ENCODE measurements at places on chromosomes 13 and 19.
A peak's percentile ranks its signal among the peaks of the same experiment; 100 is the strongest.

GRCh38 chr19:42989851-42990250 is 36.4 kb downstream of the PSG11 start:
- H3K4me1 ChIP-seq = no peaks in the 10 kb centered on the region
- H3K27ac ChIP-seq = no peak overlapping the region
- no peaks in the 10 kb centered on the region for H3K27me3 ChIP-seq

DNA sequence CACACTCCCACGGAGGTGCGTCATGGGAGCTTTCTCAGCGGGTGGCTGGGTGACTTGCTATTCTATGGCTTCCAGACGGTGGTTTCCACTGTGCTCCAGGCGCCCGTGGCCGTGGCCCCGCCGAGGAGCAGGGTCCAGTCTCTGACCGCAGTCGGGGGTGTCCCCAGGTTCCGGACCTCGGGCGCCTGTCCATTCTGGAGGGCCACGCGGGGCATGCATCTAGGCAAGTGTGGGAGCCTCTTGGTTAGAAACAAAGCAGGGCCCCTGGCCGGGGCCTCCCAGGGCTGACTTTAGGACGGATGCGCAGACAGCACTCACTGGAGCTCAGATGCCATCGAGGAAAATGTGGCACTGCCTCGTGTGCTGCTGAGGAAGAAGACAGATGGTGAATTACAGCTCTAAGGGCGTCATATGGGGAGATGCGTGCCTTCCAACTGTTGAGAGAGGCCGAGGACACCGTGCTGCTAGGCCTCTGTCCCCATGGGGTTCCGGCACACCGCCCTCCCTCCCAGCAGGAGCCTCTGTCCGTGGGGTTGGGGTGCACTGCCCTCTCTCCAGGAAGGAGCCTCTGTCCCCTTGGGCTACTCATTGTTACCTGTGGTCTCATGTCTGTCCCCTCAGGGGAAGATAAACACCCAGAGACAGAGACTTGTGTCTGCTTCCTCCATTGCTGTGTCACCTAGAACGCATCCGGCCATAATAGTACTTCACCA is 38.1 kb downstream of the TMEM255B start:
- no peaks in the 10 kb centered on the region for H3K27me3 ChIP-seq
- H3K4me3 ChIP-seq = no peak overlapping the region
- H3K4me1 ChIP-seq = no peaks in the 10 kb centered on the region
- no peaks in the 10 kb centered on the region for H3K36me3 ChIP-seq

DNA sequence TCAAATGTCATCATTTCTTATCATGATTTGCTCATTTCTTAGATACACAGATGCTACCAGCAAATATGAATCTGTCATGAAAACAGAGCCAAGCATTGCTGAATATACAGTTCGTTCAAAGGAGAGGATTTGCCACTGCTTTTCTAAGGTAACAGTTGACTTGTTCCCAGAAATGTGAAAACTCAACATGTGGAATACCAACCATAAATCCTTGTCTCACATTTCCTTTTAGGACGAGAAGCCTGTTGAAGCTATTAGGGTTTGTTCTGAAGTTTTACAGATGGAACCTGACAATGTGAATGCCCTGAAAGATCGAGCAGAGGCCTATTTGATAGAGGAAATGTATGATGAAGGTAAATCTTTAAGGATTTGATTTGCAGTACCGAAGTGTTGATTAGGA is 86.7 kb downstream of the DNAJC3 start:
- H3K27ac ChIP-seq = no peak overlapping the region
- no peak overlapping the region for H3K4me3 ChIP-seq
- no peak for DNase-seq
- H3K36me3 ChIP-seq = peaks cover 15% of the 10 kb centered on the region
- H3K4me1 ChIP-seq = no peaks in the 10 kb centered on the region

DNA sequence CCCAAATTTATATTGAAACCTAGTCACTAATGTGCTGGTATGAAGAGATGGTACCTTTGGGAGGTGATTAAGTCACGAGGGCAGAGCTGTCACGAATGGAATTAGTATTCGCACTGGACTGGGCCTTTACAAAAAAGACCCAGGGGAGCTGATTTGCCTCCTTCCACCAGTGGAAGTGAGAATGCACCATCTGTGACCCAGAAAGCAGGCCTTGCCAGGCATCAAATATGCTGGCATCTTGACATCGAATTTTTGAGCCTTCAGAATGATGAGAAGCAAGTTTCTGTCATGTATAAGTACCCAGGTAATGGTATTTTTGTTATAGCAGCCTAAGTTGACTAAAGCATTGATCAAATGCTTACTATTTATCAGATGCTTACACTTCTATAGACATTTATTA is 373.6 kb downstream of the FGF14 start:
- no peaks in the 10 kb centered on the region for H3K4me1 ChIP-seq
- H3K27ac ChIP-seq = no peak overlapping the region
- no peaks in the 10 kb centered on the region for H3K27me3 ChIP-seq

GRCh38 chr13:32330441-32330840 is 15.1 kb downstream of the BRCA2 start:
- H3K27me3 ChIP-seq = no peaks in the 10 kb centered on the region
- H3K4me1 ChIP-seq = peaks cover 9% of the 10 kb centered on the region
- no peak overlapping the region for H3K27ac ChIP-seq

DNA sequence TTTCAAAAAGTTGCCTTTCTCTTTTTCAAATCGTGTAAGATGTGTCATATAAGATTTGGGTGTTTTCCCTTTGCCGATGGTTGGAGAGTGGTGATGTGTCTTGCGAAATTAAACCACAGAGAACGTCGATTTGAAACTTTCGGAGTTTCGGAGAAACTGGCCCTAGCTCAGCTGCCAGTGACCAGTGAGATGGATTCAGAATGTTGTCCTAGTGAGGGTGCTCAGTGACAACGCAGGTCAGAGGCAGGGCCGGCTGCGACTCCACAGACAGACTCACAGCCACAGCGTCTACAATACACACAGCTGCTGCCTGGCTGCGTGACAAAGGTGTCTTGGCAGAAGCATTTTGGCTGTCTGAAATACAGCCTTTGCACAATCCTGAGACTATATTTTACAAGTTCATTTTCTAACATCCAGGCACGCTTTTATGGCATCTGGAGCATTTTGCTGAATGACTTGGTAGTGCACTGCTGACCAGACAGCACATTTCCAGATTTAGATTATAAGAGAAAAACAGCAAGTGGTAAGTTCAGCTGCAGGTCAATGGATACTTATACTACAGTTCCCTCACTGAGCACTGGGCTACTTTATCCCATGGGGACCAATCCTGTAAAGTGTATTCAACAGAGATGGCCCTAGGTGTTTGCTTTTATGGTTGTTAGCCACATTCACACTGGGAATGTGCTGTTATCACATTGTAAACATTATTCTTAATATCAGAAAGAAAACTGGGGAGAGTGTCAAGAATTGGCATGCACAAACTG is 207.5 kb downstream of the KCNRG start:
- H3K4me3 ChIP-seq = no peak overlapping the region
- H3K27me3 ChIP-seq = peaks cover 52% of the 10 kb centered on the region
- peaks cover 60% of the 10 kb centered on the region for H3K4me1 ChIP-seq
- peaks cover 3% of the 10 kb centered on the region for H3K36me3 ChIP-seq
- no peak overlapping the region for H3K27ac ChIP-seq

- no peaks in the 10 kb centered on the region for H3K4me1 ChIP-seq
- H3K27ac ChIP-seq = no peak overlapping the region
- DNase-seq = no peak
- no peak overlapping the region for H3K4me3 ChIP-seq
- no peaks in the 10 kb centered on the region for H3K27me3 ChIP-seq
Measured at GRCh38 chr19:15643387-15643786, 2.7 kb downstream of the CYP4F3 start.

DNA sequence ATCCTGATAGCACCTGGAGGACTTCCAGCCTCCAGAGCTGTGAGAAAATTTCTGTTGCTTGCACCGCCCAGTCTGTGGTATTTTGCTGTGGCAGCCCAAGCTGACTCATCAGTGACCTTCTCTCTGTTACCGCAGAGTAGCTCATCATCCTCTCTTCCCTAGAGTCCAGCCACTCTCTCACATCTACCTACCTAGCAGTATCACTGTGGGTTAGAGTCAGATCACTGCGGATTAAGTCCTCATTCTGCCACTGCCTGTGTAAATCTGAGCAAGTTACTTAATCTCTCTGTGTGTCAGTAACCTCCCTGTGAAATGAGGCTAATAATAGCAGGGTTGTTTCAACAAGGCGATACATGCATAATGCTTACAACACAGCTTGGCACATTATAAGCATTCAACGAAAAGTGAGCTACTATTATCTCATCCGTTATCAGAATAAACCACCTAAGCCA is 40.3 kb upstream of the USPL1 start:
- no peaks in the 10 kb centered on the region for H3K36me3 ChIP-seq
- H3K27ac ChIP-seq = no peak overlapping the region
- H3K4me3 ChIP-seq = peak overlapping the region; percentile 6
- H3K4me1 ChIP-seq = peaks cover 26% of the 10 kb centered on the region

DNA sequence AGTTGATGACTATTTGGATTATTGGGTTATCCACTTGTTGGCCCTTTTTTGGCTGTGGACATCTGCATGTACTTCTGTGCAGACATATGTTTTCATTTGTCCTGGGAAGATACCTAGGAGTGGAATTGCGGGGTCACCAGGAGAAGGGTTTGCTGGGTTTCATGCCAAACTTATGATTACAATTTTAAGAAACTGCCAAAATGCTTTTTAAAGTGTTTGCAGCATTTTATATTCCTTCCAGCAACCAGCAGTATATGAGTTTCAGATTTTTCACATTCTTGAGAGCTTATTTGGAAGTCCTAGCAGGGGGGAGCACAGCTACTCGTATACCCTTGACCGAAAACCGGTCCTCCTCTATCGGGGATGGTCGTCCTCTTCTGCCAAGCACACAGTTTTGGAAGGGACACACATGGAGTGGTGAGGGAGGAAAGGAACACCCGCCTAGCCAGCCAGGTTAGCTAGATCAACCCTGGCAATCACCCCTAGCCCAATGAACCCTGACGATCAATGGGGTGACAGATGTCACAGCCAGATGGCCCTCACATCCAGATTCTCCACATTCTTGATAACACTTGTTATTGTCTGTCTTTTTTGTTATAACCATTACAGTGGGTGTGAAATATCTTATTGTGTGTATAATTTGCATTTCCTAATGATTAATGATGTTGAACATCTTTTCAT is 26.7 kb upstream of the RNF113B start:
- no peak for DNase-seq
- H3K4me3 ChIP-seq = no peak overlapping the region
- no peaks in the 10 kb centered on the region for H3K36me3 ChIP-seq
- H3K27ac ChIP-seq = no peak overlapping the region
- no peaks in the 10 kb centered on the region for H3K4me1 ChIP-seq
- peaks cover 5% of the 10 kb centered on the region for H3K27me3 ChIP-seq

DNA sequence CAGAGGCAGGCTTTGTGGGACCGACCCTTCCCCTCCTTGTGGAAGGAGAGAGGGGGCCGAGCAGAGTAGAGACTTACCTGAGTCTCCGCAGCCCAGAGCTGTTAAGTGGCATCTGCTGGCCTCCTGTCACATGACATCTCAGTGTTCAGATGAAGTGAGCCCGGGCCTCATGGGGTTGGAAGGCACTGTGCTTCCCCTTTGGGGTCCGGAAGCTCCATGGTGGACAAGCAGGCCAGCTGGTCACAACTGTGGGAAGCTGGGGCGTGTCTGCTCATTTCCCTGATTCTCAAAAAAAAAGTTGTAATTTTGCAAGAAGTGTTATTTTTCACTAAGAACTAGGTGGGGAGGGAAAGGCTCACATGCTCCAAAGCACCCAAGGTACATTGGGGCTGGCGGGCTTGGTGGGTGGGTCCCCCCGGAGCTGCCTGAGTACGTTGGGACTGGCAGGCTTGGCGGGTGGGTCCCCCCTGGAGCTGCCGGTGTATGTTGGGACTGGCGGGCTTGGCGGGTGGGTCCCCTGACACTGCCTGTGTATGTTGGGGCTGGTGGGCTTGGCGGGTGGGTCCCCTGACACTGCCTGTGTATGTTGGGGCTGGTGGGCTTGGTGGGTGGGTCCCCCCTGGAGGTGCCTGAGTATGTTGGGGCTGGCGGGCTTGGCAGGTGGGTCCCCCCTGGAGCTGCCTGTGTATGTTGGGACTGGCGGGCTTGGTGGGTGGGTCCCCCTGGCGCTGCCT is 18.2 kb upstream of the DCUN1D2 start:
- peaks cover 18% of the 10 kb centered on the region for H3K36me3 ChIP-seq
- H3K27ac ChIP-seq = no peak overlapping the region
- no peaks in the 10 kb centered on the region for H3K27me3 ChIP-seq
- H3K4me3 ChIP-seq = no peak overlapping the region
- DNase-seq = no peak
- H3K4me1 ChIP-seq = no peaks in the 10 kb centered on the region

Measured in activated T-helper 1 cell treated with anti-CD3 and anti-CD28 coated beads, Interleukin-12 subunit alpha, Interleukin-12 subunit beta, Interleukin-2, Interleukin-4 antibody, amounts not matched to agents 30 ng/mL and 10 ng/mL and 1 ng/mL, durations not matched to agents 14 hours and 24 hours and 36 hours (primary cell).